ENCODE measurements at places on chromosomes 3 and 15. TPM values are rescaled to one million over a fixed set of nuclear protein-coding genes. Genes with fewer than 3 reads are reported as not detected.

DNA sequence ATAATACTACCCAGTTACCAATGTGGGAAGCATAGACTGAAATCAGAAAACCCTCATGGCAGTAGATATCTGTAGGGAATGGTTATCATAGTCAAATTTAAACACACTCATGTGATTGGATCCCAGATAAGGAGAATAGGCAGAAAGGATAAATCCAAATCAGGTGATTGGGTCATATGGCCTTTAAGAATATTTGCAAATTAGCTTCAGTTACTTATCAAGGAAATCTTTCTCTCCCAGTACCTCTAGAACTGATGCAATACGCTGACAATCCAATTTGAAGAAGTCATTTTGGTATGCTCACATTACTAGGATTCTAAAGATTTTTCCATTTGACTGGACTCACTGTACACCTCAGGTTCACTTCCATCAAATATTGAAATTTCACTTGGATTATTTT is 87.7 kb upstream of the MNS1 start:
- ATAC-seq: no peak

GRCh38 chr15:92821491-92822116 is 78.5 kb upstream of the CHD2 start:
- ATAC-seq: peak; percentile 50

- ATAC-seq: no peak
Observed at GRCh38 chr3:13077431-13078162, 4.4 kb upstream of the IQSEC1 start.

- no peak for ATAC-seq
Observed at GRCh38 chr3:142495103-142495502, 47.3 kb upstream of the XRN1 start.

- ATAC-seq: peak; percentile 72
Observed at GRCh38 chr3:193853511-193854219, 260.7 kb downstream of the OPA1 start.

- no peak for ATAC-seq
Observed at GRCh38 chr3:146468671-146469149, 651 bp downstream of the PLSCR2 start.

- ATAC-seq: peak; percentile 53
Observed at GRCh38 chr3:58025837-58026569, 17.8 kb downstream of the FLNB start.

DNA sequence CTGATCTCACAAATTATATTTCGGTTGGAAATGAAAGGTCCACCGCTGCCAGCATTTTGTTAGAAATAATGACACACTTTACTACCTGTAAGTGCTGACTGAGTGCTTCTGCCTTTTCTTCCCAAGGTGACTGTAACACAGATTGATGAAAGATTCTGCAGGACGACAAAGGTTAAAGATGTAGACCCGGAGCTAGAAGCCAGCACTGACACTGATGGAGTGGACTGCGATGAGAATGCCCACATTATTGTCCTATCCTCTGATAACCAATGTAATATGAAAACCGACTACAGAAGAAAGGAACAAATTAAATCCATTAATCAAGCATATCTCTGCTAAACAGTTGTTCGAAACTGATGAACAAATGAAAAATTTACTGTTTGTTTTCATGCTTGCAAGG is 666.5 kb downstream of the GBE1 start:
- ATAC-seq: no peak

DNA sequence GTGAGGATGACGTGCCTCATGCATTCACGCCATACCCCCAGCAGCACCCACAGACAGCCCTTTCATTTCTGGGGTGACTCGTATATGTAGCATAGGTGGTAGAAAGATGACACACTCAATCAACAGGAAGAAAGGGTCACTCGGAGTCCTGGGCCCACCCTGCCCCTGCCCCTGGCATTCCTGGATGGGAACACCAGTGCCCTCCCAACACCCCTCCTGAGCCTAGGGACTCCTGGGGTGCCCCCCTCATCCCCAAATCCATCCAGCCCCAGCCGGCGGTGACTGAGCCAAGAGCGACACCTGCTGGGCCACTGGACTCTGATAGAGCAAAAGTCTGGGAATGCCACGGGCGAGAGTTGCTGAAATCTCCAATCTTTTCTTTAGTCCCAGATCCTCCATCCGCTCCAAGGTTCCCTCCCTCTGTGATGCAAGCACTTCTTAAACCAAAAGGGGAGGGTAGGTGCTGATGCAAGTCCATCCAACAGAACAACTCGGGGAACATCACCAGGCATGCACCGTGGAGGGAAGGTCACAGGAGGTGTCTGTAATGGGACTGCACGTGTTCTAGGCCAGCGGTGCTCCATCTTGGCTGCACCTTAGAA is 31.1 kb downstream of the ACAN start:
- peak; percentile 45 for ATAC-seq

DNA sequence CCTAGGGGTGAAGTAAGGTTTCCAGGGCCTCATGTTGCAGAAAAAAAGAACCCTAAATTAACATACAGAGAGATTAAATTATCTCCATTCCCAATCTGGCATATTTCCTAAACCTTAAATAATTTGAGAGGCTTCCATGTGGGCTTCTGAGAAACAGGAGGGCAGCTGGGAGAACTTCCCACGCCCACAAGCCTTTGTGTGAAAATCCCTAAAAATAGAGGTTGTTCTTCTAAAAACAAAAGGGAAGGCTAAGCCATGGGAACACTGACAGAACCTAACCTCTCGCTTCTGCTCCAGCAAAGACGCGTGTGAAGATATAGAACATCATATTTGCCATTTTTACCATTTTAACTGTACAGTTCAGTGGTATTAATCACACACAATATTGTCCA is 812 bp upstream of the SLC12A8 start:
- no peak for ATAC-seq

DNA sequence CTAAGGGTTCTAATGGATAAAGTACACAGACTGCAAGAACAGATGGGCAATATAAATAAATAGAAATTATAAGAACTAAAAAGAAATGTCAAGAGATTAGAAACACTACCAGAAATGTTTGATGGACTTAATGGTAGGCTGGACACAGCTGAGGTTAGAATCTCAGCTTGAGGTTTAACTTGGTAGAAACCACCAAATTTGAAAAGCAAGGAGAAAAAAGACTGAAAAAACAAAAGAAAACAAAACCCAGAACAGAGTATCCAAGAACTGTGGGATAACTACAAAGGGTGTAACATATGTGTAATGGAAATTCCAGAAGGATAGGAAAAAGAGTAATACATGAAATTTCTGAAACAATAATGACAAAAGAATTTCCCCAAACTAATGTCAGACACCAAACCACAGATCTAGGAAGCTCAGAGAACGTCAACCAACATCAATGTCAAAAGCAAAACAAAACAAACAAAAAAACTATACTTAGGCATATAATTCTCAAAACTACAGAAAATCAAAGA is 35.0 kb downstream of the RFX7 start:
- ATAC-seq: no peak

DNA sequence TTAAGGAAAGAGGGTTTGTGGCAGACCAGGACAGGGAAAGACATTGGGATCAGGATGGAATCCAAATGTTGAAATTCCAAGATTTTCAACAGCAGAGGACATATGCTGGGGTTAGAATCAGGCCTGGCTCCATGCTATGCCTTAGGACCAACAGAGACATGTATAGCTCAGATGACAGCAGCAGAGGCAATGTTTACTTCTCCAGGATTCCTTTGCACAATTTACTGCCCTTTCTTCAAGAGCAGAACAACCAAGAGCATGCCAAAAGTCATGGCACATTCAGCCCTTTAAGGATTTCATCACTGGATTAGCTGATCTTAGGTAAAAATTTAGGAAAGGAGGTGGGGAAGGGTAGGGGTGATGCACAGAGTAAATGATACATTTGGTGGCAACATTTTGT is 69.6 kb upstream of the GSK3B start:
- ATAC-seq: no peak

DNA sequence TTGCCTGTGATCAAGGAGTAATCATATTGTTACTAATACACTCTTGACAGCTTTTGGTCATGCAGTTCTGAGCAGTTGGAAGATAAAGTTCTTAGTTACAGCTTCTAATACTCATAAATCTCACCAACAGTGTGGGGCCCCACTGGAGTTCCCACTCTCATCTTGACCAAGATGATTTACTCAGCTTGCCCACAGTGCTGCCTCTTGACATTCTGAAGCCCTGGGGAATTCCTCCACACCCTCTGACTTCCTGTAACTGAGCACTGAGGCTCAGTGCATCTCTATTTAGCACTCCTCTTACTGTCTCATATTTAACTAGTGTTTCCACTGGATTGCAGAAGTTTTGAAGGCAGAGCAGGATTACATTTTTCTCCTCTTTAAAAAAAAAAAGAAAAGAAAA is 1.9 kb upstream of the ARL6IP5 start:
- ATAC-seq: no peak

- ATAC-seq: no peak
Observed at GRCh38 chr3:29696311-29696710, 415.4 kb downstream of the RBMS3 start.

DNA sequence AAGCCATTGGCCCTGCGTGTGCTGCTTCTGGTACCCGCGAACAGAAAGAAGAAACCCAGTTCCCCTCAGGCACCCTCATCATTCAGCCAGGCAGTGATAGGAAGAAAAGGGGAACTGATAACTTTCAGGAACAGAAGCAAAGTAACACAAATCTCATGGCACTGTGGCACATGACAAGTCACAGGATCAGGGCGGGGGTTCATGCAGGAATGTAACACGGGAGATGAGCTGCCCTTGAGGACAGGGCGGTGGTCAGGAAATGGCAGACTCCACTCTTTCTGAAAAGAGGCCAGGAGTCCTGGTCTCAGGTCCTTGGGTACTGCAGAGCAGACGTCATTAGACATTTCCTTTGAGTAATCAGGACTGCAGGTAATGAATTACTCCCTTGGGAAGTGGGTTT is 95.5 kb downstream of the CCNL1 start:
- ATAC-seq: no peak

DNA sequence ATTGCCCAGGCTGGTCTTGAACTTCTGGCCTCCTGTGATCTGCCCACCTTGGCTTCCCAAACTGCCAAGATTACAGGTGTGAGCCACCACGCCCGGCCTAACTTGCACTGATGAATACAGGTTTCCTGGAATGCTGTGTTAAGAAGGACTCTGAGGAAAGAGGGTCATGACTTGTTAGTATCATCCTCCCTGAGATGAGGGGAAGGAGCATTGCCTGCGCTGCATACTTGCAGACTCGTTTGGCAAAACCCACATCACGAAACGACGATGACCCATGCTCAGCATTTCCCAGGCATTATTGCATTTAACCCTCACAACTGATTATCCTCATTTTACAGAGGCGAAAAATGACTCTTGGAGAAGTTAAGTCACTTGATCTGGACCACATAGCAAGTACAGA is 18.9 kb downstream of the COLQ start:
- no peak for ATAC-seq

DNA sequence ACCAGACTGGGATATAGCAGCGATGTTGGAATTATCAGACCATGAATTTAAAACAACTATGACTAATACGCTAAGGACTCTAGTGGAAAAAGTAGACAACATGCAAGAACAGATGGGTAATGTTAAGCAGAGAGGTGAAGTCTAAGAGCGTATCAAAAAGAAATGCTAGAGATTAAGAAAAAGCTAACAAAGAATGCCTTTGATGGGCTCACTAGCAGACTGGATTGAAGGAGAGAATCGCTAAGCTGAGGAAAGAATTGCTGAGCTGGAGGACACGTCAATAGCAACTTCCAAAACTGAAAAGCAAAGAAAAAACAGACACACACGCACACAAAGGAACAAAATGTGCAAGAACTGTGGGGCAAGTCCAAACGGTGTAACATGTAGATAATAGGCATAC is 20.0 kb upstream of the CMTM6 start:
- ATAC-seq: peak; percentile 51

GRCh38 chr15:52408823-52409222 is 113.2 kb upstream of the MYO5C start:
- ATAC-seq: peak; percentile 72

- ATAC-seq: no peak
Observed at GRCh38 chr15:27167738-27168137, 196.8 kb downstream of the GABRG3 start.

- ATAC-seq: no peak
Observed at GRCh38 chr3:66406831-66407610, 93.8 kb downstream of the LRIG1 start.

GRCh38 chr3:50242851-50243542 is 7.0 kb downstream of the GNAI2 start:
- peak; percentile 5 for ATAC-seq

- ATAC-seq: no peak
Observed at GRCh38 chr15:29062626-29063025, 176.9 kb downstream of the APBA2 start.

DNA sequence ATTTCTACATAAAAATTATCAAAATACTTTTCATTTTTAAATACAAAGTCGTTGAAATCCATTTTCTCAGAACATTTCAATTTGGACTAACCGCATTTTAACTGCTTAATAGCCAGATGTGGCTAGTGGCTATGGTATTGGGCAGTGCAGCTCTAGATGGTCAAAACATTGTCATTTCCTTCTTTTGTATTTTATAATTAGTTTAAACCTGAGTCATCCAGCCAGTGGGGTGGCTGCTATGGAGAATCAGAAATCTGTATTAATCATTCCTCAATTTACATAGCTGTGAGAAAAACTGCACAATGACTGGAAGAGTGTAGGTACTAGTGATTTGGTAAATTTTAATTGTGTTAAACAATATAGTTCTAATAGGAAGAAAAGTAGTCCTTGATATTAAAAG is 245.3 kb downstream of the PDZRN3 start:
- ATAC-seq: no peak

DNA sequence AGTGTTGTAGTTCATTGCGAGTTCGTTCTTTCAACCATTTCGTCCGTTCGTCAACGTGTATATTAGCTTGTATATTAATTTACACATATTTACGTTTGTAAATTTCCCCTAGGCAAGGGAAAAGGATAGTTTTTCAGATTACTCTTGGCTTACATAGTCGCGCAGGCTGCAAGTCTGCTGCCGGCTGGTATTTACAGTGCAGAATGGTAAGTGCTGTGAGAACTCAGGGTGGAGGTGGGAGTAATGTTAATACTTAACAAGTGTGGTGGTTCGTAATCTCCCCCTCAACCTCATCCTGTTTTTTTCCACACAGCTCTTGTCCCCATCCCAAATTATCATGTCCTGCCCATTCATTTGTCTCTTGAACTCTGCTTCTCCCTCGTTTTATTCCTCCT is 766 bp downstream of the FAM98B start:
- ATAC-seq: no peak

GRCh38 chr3:131535596-131535995 is 32.8 kb upstream of the MRPL3 start:
- ATAC-seq: peak; percentile 61

POC1A gene
- 8.4 TPM for total RNA-seq

GPR171 gene
- 0.32 TPM for total RNA-seq

GOLGA8J gene
- 0.20 TPM for total RNA-seq

WDR93 gene
- total RNA-seq: not detected

SAMMSON gene
- total RNA-seq: not detected

GADL1 gene
- not detected for total RNA-seq

MOBP gene
- not detected for total RNA-seq

EAF2 gene
- 3.3 TPM for total RNA-seq

CCR3 gene
- total RNA-seq: not detected

SCAANT1 gene
- not detected for total RNA-seq

CNTN4 gene
- total RNA-seq: 0.68 TPM

GABRR3 gene
- not detected for total RNA-seq

SPATA12 gene
- not detected for total RNA-seq
